ENCODE measurements at places on chromosomes 2 and 18.

GRCh38 chr2:84055816-84056215 lies 403.3 kb downstream of the SUCLG1 start:
- no peak for DNase-seq

GRCh38 chr2:142878031-142878678 lies 691 bp downstream of the KYNU start:
- DNase-seq: peak; percentile 37

- no peak for DNase-seq
Measured at GRCh38 chr18:44973282-44973681, 292.6 kb downstream of the SETBP1 start.

DNA sequence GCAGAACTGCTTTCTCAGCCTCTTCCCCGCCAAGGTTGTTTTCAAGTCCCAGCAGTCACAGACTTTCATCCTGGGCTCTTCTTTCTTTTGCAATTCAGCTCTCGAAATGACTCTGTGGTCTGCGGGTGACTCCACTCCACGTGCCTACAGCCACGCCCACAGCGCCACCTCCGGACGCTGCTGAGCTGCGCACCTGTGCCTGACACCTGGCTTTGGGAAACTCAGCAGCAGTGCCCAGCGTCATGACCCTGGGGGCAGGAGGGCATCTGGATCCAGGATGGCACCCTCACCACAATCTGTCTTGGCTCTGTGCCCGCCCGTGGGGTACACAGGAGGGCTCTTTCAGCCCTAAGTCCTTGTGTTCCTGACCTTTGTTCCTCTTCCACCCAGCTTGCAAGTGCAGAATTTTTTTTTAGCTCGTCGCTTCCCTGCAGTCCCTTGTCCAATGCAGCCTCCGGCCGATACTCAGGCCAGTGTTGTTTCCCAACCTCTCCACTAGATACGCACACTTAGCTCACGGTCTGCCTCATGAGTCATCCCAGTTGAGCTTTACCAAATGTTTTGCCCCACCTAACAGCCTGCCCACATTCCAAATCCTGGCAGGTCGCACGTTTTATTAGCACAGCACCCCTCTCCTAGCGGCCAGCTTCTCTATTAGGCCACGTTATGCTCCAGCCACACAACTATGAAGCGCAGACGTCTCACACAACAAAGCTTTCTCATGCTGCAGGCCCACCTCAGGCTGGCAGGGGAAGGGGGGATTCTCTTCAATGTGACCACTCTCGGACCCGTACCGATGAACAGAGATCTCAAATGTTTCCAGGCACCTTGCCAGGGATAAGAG lies 6.5 kb upstream of the CAPN10 start:
- peak; percentile 57 for DNase-seq

DNA sequence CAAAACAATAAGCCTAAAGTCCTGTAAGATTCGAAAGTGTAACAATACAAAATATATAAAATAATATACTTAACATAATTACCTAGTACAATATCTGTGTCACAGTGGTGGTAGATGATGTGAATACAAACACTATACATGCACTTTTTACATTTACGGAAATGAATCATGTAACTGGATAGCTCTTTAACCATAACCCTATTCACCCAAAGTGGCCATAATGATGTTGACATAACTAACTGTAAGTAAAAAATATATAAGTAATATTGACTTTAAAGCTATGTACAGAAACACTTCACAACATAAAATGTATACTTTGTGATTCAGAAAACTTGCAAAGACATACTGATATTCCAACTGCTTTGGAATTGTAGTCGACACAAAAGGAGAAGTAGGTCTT lies 616.9 kb upstream of the SLC8A1 start:
- DNase-seq: no peak

- no peak for DNase-seq
Measured at GRCh38 chr2:3654011-3654410, 4.0 kb upstream of the ALLC start.

- DNase-seq: no peak
Measured at GRCh38 chr2:182917924-182918323, 51.5 kb upstream of the FRZB start.

DNA sequence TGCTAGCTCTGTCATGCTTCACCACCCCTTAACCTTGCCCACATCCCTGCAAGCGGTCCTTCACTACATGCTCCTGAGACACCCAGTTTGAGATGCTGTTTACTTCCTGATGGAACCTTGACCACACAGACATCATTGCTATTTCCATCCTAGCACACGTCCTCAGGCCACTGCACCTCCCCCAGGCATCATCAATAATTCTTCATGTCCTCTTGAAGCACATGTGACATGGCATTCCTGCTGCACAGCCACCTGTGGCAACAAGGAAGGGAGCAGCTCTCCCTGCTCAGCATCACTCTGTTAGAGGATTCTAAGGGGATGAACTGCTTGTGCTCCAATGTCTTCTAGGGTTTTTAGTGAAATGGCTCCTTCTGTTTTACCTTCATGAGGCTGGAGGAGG lies 26.1 kb upstream of the ST3GAL5 start:
- no peak for DNase-seq

GRCh38 chr2:50956886-50957285 lies 75.0 kb downstream of the NRXN1 start:
- DNase-seq: no peak

DNA sequence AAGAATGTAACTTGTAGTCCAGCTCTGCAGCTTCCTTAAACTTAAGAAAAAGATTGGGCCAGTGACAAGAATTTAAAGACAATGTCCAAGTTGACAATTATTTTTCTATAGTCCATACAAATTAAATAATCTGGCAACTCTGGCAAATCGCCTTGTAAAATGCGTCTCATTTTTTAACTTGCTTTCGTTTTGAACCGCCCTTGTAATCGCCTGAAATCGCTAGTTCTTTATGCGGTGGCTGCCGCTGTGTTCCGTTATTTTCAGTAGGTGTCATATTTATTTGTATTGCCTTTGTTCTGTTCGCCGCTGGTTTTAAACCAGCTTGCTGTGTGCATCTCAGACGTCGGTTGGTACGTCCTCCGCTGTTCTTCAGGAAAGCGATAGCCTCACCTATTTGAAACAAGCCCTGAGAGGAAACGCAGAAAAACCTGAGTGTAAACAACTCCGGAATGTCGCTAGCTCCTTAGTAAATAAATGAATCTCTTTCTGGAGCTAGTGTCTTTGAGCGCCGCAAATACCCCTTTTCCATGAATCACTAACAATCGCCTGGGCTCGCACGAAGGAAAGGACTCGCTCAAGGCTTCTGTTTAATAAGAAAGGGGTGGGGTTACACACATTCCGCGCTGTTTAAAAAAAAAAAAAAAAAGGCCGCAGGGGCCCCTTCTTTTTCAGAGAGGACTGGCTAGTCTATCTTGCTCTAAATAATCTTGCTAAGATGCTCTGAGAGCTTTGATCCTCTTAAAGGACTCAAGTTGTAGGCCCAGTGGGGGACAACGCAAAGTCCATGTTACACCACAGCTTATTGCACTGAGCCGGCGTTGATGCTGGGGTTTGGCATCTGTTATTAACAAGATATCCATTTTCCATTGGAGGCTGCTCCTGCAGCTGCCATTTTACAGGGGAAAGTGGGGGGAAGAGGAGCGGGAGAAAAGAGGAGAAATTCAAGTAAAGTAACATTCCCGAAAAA lies 3.0 kb downstream of the HOXD8 start:
- no peak for DNase-seq

DNA sequence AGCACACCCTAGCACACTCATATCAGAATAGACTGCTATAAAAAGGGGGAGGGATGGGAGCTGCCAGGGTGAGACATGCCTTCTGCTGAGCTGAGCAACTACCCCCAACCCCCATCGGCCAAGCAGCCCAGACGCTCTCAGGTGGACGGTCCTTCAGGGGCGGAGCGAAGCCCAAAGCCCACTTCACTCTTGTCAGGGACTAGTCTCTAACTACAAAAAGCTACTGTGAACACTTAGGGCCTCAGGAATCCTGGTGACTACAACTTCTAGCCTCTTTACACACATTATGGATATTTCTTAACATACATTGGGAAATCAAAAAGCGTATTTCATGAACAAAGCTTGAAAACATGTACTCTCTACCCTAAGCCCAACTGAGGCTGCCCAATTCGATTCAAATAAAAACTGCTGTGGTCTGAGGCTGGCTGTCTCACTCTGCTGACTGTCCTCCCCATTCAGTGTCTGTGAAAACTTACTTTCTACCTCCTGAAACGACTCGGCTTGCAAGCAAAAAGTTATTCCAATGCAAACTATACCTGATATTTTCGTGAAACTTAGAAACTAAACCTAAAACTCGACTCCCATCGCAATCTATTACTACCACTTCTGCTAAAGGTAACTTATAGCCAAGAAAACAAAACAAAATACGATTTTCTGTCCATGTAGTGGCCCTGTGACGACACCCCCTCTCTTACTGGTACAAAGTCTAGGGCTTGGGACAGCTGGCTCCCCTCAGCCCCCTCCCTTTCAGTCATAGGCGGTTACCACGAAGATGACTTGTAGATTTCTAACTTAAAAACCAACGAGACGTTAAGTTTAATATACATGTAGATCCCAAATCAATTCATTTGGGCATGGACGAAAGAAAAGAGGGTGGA lies 1.2 kb downstream of the SERTAD2 start:
- peak; percentile 41 for DNase-seq

DNA sequence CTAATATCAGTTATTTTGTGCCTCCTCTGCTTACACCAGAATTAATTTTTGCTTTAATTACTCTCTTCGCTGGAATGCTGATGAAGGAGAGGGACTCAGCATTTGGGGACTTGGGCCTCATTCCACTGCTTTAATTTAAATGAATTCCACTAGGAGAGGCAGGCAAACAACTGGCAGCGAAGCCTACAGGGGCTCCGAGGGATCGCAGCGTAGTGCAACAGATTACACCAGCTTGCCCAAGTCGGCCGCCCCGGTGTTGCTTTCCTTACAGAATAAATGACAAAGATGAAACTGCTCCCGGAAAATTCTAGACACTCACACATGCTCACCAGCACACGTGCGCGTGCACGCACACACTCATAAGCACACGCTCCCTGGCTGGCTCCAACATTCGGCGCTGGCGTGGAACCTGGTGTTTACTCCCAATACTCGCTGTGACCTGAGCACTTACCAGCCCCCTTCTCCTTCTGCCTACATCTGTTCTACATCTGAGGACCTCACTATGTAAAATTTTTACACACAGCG lies 175.4 kb downstream of the ZNF521 start:
- DNase-seq: no peak

DNA sequence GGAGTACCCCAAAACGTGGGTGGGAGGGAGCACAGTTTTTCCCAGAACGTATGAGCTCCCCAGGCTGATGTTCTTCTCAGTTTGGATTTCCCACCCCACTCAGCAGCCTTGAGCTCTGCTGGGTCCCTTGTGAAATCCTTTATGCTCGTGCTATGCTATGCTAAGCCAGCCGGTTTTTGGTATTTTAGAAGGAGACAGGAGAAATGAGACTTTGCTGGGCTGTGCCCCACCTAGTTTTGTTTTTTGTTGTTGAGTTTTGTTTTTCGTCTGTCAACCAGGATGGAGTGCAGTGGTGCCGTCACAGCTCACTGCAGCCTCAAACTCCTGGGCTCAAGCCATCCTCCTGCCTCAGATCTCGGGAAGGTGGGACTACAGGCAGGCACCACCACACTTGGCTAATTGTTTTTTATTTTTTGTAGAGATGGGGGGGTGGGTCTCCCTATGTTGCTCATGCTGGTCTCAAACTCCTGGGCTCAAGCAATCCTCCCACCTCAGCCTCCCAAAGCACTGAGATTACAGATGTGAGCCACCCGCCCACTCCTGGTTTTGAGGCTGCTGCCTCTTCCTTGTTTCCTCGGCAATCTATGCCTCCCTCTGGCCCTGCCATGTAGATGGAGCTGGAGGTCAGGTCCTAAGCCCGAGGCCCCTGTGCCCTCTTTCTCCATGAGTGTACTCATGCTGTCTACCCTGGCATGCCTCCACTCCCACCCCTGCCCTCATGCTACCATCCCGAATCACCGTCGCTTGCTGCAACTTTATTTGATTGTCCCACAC lies 17.5 kb upstream of the MGAT4A start:
- DNase-seq: no peak

GRCh38 chr2:175136334-175137215 lies 31.4 kb downstream of the ATF2 start:
- DNase-seq: no peak

GRCh38 chr2:104793966-104794365 lies 59.9 kb upstream of the POU3F3 start:
- no peak for DNase-seq

DNA sequence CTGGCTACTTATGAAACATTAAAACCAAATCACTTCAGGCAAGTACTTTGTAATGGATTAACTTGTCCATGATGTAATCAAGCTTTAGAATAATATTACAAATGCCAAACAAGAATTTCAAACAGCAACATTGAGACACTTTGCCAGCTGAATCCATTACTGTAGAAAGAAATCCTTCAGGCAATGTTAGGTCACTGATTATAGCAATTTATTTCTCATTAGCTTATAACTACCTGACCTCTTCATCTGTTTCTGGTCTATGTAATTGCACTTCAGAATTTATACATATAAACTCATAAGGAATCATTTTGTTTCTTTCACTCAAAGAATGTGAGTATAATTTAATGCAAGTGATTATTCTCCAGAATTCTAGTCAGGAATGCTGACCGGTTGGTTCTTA lies 692.6 kb upstream of the TMEFF2 start:
- DNase-seq: no peak

DNA sequence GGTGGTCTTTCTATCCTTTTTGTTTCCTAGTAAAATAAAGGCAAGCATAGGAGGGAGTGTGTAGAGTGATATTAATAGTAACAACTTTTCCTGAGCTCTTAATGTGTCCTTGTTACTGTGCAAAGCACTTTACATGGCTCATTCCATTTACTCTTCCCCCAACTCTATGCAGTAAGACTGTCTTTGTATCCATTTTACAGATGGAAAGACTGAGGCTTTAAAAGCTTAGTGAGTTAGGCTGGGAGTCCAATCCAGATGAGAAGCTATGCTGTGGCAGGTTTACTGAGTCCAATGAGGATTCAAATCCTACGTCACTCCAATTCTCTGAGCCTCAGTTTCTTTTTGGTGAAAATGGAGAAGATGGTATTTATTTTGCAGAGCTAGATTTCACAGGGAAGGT lies 77.4 kb downstream of the NRP2 start:
- DNase-seq: no peak

DNA sequence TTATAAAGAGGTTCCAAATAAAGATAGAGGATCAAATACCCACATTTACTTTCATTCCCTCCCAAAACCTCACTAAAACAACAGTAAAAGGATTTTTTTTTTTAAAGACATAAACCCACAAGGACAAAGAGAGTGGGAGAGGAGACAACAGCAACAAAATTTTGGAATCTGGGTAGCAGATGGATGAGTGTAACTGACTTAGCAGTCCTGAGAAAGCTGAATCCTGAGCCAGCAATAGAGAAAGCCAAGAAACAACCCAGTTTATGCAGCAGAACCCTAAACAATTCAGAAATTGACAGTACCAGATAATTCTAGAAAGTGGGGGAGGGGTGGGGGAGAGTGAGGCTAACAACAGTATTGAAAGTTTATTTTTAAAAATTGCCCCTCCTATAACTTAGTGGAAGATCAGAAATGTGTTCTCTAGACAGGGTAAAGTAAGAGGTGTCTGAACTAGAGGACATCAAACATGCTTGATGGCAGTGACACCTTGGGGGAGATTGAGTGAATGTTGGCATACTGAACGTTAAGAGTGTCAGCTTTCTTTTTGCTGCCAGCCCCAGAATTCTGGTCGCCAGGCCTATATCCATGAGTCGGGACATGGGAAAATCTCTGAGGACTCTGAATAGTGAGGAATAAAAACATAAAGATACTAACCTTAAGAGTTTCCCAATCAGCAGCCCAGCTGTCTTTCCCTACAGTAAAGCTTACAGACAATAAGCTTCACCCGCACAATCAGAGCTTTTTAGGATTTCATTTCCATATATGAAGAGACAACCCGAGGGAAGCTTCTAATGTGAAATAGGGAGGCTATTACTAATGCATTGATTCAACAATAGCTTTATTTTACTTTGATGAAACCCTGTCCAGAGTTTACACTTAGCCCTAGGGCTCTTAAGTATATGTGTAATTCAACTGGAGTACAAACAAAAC lies 128.0 kb upstream of the ALPP start:
- DNase-seq: no peak

All from AML-193 (cell line).